ENCODE measurements at places on chromosomes 2 and 18. TPM values are rescaled to one million over a fixed set of nuclear protein-coding genes. Genes with fewer than 3 reads are reported as not detected.

Gene DCDC2C
- total RNA-seq = not detected

Gene TRPM8
- not detected for total RNA-seq

Gene FKBP1B
- total RNA-seq = 1.2 TPM

Gene MLPH
- not detected for total RNA-seq

Gene GNAL
- 0.75 TPM for total RNA-seq

Gene ABCG8
- total RNA-seq = not detected

Gene SKOR2
- total RNA-seq = not detected

DNA sequence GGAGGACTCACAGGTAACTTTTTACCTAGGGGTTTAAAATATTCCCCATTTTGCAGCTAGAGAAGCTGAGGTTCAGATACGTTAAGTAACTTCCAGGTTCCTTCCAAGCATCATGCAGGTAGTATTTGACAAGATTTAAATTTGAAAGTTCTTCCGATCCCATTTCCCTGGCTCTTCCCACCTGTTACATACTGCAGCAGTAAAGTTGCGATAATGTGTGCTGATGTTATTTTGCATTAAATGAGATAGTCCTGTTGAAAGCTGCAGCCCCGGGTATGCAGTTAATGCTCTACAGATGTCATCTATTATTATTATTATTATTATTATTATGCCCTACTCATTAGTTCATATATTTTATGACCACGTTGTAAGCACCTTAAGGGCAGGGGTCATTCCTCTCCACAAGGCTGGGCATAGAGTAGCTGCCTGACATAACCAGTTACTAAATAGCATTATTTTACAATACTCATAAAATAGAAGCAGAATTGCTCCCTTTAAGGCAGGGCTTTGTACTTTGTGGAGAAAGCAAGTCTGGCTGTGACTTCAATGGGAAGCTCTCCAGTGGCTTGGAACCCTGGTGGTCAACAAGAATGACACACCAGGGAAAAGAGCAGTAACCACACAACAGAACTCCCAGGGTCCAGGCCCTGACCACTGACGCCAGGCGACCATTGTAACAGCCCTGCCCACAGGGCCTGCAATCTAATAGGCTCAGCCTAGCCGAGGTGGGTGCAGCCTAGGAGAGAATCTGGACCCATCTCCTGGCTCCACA, 112.0 kb upstream of the STPG4 start:
- no peak for DNase-seq

- DNase-seq = no peak
Measured at GRCh38 chr2:54438271-54438670, 17.9 kb upstream of the SPTBN1 start.

- no peak for DNase-seq
Measured at GRCh38 chr2:172901913-172902312, 166.3 kb downstream of the RAPGEF4 start.

DNA sequence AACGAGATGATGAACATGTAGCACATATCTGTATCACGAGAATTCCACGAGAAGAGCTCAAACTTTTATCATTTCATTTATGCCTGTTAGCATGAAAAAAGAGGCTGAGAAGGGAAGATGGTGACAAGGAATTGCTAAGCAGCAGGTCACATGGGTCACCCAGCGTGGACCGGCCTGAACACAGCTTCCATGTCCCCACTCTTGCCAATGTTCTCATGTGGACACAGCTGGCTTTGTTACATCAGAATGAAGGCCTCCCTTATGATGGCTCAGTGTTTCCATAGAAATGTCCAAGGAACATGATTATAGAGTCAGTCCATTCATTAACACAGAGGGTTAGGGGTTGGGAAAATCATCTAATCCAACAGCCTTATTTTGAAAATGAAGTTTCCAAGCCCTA, 215.4 kb downstream of the CMPK2 start:
- no peak for DNase-seq

GRCh38 chr18:60391571-60392226, 19.1 kb upstream of the MC4R start:
- DNase-seq = no peak

All from T-cell (primary cell).